ENCODE measurements at places on chromosomes 2 and 18. TPM values are rescaled to one million over a fixed set of nuclear protein-coding genes. Genes with fewer than 3 reads are reported as not detected.

MEP1B gene
- total RNA-seq: not detected

GRCh38 chr2:140061240-140061639 is 1281.0 kb upstream of the NXPH2 start:
- H3K27ac ChIP-seq: no peak overlapping the region
- no peaks in the 10 kb centered on the region for H3K4me1 ChIP-seq
- H3K27me3 ChIP-seq: no peaks in the 10 kb centered on the region
- no peaks in the 10 kb centered on the region for H3K36me3 ChIP-seq
- H3K4me3 ChIP-seq: no peak overlapping the region

DNA sequence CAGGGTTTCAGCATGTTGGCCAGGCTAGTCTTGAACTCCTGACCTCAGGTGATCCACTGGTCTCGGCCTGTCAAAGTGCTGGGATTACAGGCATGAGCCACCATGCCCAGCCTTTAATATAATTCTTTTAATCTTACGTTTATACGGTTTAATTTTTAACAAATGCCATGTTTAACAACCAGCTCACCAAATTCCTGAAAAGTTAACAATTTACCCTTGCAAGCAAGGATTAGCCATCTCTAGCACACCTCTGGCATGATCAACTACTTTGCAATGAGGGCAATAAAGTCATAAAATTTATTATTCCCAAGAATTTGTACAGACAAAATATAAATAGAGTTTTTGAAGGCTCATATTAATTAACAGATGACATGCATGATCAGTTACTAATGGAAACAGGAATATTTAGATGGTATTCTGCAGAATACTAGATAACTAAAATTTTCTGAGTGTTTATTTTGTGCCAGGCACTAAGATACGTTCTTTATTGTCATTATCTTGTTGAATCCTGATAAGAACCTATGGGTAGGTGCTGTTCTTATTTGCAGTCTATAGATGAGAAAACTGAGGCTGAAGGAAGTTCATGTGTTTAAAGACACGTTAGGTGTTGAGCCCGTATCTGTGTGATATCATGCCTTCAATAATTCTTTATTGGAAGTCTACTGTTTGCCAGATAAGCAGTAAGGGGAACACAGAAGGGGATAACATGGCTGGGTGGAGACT is 190.1 kb downstream of the CDCA7 start:
- peaks cover 20% of the 10 kb centered on the region for H3K27me3 ChIP-seq
- no peak for DNase-seq
- H3K4me1 ChIP-seq: peaks cover 6% of the 10 kb centered on the region
- no peak overlapping the region for H3K27ac ChIP-seq
- H3K36me3 ChIP-seq: no peaks in the 10 kb centered on the region
- H3K4me3 ChIP-seq: no peak overlapping the region

CCT4 gene
- total RNA-seq: 189 TPM

- no peaks in the 10 kb centered on the region for H3K4me1 ChIP-seq
- no peak overlapping the region for H3K27ac ChIP-seq
- no peaks in the 10 kb centered on the region for H3K36me3 ChIP-seq
Measured at GRCh38 chr2:114699423-114699944, 257.0 kb downstream of the DPP10 start.

DNA sequence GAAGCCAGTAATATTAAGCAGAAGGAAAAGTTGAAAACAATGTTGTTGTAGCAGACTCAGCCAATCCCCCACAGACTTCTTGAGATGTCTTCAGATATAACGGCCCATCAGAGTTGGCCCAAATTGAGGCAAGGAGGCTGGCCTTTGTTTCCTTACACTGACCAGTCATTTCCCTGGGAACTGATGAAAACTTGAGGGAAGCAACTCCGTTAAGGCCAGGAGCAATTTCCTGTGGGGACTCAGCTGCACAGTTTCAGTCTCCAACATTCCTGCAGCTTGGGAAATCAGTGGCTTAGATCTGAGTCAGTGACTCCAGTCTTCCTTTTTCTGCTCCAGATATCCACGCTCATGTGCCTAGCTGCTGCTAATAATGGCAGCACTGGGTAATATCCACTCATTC is 75.7 kb downstream of the FTCDNL1 start:
- no peak for DNase-seq
- H3K36me3 ChIP-seq: no peaks in the 10 kb centered on the region
- no peak overlapping the region for H3K4me3 ChIP-seq
- no peaks in the 10 kb centered on the region for H3K4me1 ChIP-seq
- H3K27me3 ChIP-seq: no peaks in the 10 kb centered on the region

DNA sequence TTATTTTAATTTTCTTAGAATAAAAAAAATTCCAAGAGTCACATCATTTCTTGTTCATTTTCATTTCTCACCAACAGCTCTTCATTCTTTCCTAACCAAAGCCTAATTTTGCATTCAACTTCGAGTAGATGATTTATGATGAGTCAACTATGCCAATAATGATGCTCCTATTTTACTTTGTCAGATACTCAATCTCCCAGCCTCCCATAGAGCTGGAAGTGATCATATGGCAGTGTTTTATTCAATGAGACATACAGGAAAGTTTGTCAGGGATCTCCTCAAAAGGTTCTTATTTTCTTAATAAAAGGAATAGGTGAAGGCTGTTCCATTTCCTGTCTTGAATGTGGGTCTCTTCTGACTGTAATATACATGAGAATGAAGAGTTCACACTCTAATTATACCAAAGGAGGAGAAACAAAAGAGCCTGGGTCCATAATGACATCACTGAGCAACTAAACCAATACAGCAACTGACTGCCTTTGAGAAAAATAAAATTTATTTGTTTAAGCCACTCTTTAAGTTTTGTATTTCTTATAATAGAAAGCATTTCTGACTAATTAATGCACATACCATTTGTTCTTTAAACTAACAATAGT is 231.2 kb upstream of the CYP26B1 start:
- H3K27me3 ChIP-seq: no peaks in the 10 kb centered on the region
- H3K27ac ChIP-seq: no peak overlapping the region
- no peak overlapping the region for H3K4me3 ChIP-seq
- H3K36me3 ChIP-seq: no peaks in the 10 kb centered on the region

- peaks cover 3% of the 10 kb centered on the region for H3K27me3 ChIP-seq
- H3K4me3 ChIP-seq: no peak overlapping the region
- no peaks in the 10 kb centered on the region for H3K4me1 ChIP-seq
- no peaks in the 10 kb centered on the region for H3K36me3 ChIP-seq
- no peak for DNase-seq
Measured at GRCh38 chr18:26003356-26003755, 87.1 kb downstream of the SS18 start.

- H3K27me3 ChIP-seq: no peaks in the 10 kb centered on the region
- H3K4me1 ChIP-seq: peaks cover 3% of the 10 kb centered on the region
- H3K27ac ChIP-seq: no peak overlapping the region
- H3K4me3 ChIP-seq: no peak overlapping the region
Measured at GRCh38 chr18:76353500-76353899, 141.5 kb downstream of the ZNF516 start.

DNA sequence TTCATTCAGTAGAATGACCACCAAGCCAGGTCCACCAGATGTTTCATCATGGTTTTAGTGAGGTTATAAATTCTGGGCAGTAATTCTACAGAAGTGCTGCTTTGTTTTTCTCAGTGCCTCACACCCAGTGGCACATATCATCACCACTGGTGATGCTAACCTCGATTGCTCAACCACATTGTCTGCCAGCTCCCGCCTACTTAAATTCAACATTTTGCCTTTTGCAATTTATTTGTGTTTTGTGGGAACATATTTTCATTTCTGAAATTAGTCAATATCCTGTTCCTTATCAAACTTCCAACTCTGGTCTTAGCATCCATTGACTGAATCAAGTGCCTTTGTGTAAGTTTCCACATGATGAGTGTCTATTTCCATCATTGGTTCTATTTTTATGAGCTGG is 62.3 kb upstream of the TMEM178A start:
- no peak overlapping the region for H3K4me3 ChIP-seq
- no peaks in the 10 kb centered on the region for H3K36me3 ChIP-seq
- H3K4me1 ChIP-seq: no peaks in the 10 kb centered on the region
- H3K27ac ChIP-seq: no peak overlapping the region
- DNase-seq: no peak

GRCh38 chr18:54415086-54415485 is 57.4 kb downstream of the C18orf54 start:
- H3K36me3 ChIP-seq: no peaks in the 10 kb centered on the region
- DNase-seq: no peak
- no peak overlapping the region for H3K27ac ChIP-seq
- peaks cover 9% of the 10 kb centered on the region for H3K27me3 ChIP-seq
- no peak overlapping the region for H3K4me3 ChIP-seq

DNA sequence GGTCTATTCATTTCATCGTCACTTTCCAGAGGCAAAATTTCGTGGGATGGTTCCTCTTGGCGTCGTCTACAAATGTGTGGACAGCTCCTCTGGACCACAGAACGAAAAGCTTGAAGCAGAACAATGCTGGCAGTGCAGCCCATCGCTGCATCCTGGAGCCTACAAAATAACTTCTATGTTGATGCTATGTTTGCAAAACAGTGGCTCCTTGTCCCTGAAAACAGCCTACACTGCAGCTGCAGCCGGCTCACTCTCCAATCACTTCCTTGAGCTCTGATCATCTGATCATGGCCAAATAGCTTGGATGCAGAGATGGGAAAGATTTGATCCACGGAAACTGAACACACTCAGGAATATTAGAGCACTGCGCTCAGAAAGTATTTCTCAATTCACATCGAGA is 60.0 kb downstream of the DOCK10 start:
- no peak overlapping the region for H3K4me3 ChIP-seq
- no peak for DNase-seq
- peaks cover 72% of the 10 kb centered on the region for H3K36me3 ChIP-seq
- H3K27ac ChIP-seq: peak overlapping the region; percentile 92
- peaks cover 82% of the 10 kb centered on the region for H3K4me1 ChIP-seq

CDH19 gene
- total RNA-seq: not detected

TRIM43 gene
- total RNA-seq: not detected

Data from activated CD8-positive, alpha-beta T cell treated with anti-CD3 and anti-CD28 coated beads, Interleukin-2, amount 10 ng/mL, durations not matched to agents 7 days and 5 days (primary cell).